AG09319 (cell line): ENCODE measurements at places on chromosomes 7 and 10.

DNA sequence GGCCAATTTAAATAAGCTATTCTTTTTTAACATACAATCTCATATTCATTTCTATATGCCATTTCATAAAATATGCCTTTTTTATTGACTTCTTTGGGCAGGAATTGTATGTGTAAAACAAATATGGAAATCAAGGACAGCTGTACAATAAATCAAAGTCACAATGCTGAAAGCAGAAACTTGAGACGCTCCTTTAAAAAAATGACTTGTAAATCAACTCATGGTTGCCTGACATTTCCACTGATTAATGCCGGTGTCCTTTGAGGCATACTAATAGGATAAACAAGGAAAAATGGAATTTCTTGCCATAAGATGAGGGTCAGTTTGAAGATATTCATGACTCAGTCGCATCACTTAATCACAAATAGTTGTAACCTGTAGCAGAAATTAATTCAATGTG is 247.4 kb upstream of the TEX47 start:
- DNase-seq, result no peak

DNA sequence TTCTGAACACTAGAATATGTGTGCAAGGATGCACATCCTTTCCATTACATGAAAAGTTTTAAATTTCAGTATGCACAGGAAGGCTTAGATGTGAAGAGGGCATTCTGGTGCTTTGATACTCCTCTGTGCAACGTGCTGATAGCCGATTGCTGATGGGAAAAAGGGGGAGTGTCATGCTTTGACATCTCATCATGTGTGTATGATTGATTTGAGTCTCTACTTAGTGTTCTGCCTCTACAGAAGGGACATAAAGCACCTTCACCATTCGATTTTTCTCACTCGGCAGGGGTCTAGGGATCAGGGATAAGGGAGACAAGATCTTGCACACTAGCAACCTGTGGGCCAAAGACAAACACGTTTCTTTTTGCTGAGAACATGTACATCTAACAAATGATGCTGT is 114.7 kb upstream of the RSU1 start:
- no peak for DNase-seq

- DNase-seq, result no peak
These were observed 59.7 kb upstream of the ADRA2A start for GRCh38 chr10:111017098-111017497.

DNA sequence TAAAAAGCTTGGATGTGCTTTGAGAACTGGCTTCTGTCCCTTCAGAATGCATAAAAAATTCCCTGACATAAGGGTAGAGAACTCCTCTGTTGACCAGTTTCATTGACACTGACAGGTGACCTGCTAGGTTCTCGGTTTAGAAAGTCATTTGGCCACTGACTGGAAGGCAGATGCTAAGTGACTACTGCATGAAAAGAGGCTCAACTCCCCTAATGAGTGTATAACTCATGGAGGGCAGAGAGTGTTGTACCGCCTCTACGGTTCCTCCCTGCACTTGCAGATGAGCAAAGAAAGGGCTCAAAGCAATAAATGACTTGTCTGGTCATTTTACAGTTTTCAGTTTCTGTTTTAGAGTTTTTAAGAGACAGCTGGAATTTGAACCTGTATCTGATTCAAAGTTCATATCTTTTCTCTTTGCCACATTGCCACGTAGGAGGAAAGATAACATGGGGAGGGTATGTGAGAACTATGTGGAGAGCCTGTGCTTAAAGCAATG is 2.9 kb upstream of the FGL2 start:
- no peak for DNase-seq

- DNase-seq, result no peak
These were observed 3.5 kb downstream of the EPO start for GRCh38 chr7:100723732-100724275.

GRCh38 chr10:10564081-10564794 is 453.4 kb upstream of the CELF2 start:
- peak; percentile 20 for DNase-seq

DNA sequence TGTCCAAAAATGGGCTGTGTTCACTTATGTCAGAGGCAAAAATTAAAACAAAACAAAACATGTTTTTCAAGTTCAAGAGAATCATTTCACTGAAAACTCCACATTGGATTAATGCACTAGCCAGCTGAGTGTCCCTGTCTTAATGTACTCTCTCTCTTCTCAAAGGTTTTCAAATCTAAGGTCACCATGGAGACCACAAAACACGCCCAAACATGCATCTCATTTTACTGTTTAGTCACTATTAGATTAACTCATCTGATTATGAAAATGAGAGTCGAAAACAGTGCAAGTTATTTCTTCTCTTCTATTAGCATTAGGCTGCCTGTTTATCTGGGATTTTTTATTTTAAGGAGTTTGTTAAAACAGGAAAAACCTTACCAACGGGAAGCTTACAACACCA is 70.8 kb upstream of the ASAH2 start:
- DNase-seq, result peak; percentile 49

GRCh38 chr7:112959276-112959675 is 127.4 kb downstream of the GPR85 start:
- DNase-seq, result no peak

GRCh38 chr10:43336641-43337318 is 34.7 kb upstream of the FXYD4 start:
- DNase-seq, result no peak

- DNase-seq, result no peak
These were observed 86.1 kb upstream of the NPY start for GRCh38 chr7:24197852-24198251.

- no peak for DNase-seq
These were observed 138.0 kb downstream of the PARD3 start for GRCh38 chr10:34677132-34677531.

DNA sequence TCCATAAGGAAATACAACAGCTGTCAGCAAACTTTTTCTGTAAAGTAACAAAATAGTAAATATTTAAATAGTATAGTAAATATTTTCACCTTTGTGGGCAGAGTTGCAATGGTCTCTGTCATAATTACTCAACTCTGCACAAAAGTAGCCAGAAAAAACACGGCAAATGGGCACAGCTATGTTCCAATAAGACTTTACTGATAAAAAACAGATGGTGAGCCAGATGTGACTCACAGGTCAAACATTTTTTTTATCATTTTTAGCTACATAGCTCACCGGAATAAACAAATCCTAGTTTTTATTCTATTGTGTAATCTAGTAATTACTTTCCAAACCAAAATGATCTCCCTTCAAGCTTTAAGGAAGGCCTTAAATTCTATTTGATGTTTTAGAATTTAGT is 55.3 kb downstream of the NCAPG2 start:
- DNase-seq, result peak; percentile 83

GRCh38 chr10:6231146-6231545 is 28.4 kb downstream of the PFKFB3 start:
- no peak for DNase-seq

GRCh38 chr10:30445711-30446110 is 11.7 kb downstream of the MAP3K8 start:
- DNase-seq, result no peak
